ENCODE measurements at places on chromosomes 5 and 9.

DNA sequence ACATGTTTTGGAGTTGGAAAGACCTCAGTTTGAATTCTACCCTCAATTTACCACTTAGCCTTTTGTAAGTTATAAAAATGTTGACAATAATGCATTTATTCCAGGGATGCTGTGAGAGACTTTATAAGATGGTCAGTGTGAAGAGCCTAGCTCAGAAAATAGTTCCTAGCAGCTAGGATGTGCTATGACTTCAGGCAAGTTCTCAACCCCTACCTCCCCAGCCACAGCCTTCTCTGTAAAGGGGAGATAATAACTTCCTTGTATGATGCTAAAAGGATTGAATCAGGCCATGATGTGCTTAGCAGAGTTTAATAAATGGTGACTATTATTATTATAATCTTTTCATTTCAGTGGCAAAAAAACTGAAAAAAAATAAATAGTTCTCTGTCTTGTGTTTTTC, 77.6 kb downstream of the ALDH1A1 start:
- DNase-seq = no peak

- no peak for DNase-seq
Measured at GRCh38 chr9:7402334-7403027, 397.1 kb downstream of the DMAC1 start.

- DNase-seq = no peak
Measured at GRCh38 chr9:28456861-28457260, 883.6 kb upstream of the C9orf72 start.

DNA sequence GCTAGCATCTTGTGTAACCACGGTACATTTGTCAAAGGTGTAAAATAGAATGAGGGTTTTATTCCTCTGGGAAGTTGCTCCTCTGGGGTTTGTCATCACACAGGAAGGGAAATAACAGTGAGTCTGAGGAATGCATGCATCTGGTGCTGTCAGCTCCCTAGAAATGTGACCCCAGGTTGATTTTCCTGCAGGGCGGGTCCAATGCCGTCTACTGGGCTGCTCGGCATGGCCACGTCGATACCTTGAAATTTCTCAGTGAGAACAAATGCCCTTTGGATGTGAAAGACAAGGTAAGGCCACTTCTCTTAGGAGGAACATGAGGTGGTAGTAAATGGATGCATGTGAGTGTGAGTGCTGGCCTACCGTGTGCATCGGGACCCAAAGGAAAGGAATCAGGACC, 78.8 kb upstream of the CTSL start:
- DNase-seq = no peak

DNA sequence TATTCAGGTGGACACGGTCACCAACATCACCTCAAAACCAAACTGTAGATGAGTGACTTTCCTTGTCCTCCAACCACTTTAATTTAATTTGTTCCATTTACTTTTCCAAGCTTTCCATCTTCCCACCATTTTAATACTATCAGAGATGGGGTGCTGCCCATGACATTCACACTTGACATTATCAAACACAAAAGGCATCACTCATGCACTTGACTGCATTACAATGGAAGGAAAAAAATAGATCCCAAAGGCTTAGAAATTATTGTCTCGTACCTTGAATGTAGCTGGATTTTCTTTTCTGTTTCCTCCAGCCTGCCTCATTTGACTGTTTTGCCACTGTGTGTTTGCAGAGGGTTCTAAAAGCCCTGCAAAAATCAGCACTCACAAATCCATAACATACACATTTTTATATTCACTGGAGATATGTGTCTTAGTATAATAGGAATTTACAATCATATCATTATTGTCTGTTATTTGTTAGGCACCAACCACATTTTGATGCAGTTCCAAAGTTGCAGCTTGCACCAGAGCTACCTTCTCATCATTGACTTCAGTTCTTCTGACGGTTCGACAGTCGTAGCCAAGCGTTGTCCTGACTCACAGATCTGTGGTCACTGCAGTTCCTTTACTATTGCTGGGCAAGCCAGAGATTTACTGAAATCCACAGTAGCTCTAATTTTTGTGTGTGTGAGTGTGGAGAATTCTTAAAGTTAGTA, 712.3 kb upstream of the WWC1 start:
- DNase-seq = no peak

GRCh38 chr5:57325678-57326397, 152.0 kb downstream of the GPBP1 start:
- no peak for DNase-seq

DNA sequence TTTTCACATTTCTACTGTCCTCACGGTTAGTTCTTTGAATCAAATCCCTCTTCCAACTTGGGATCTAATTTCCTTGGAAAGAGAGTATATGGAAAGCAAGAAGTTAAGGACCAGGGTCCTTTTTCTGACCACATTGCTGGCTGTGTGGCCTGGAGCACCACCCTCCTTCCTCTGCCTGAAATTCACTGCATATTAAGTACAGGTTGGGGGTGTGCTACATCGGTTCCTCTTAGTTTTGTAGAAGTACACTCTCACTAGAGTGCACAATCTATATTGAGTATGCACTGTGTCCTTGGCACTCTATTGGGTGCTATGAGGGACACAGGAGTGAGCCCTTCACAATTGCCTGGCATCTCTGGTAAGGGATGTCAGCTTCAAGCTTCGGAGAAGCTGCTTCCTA, 53.8 kb upstream of the KLF9 start:
- DNase-seq = no peak

DNA sequence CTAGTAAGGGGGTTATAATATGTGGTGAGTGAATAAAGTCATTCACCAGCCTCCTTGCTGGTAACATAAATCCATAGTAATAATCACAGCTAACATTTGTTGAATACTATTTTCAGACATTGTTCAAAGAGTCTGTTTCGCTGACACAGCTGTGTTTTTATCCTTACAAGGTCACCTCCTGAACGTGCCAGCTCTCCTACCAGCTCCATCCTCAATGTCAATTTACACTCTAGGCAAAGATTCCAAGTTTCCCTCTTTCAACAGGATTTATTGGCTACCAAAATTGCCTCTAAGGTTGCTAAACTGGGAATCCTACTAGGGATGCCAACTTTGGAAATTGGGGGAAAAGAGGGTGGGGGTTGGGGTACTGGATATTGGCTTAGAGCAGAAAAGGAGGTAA, 30.7 kb upstream of the SMC5 start:
- no peak for DNase-seq

DNA sequence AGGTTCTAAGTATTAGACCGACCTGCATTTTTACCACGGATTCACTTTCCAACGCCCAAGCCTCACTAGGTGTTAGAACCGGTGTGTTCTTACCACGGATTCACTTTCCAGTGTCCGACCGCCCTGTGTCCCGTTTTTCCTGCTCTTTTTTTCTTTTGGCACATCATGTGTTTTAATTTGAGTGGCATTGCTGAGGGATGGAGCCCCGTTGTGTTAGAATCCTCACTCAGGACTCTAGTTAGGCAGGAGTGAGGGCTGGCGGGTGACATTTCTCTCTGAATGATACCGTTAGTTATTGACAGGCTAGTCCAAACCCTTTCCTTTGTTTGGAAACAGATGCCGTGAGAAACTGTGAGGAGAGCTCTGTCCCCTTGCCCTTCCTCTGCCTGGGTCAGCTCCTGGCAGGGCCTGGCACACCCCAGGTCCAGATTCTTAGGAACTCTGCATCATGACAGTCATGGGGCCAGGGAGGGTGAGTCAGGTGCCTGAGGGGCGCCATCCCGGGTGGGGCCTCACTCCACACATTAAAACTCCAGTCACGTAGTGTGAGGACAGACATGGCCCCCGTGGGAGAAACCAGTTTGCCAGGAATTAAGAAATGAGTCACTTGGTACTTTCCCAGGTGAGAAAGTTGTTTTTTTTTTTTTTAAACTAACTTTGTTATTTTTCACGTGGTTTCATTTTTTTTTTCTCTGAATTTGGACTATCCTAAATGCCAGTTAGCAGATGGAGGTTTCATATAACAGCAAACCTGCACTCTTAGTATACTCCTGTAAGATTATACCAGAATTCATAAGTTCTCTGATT, 15.8 kb downstream of the EXOC3 start:
- no peak for DNase-seq

- DNase-seq = no peak
Measured at GRCh38 chr5:80165452-80165851, 90.4 kb downstream of the SERINC5 start.

- no peak for DNase-seq
Measured at GRCh38 chr5:128842241-128842640, 123.0 kb upstream of the SLC27A6 start.

GRCh38 chr5:171834461-171834860, 48.8 kb downstream of the SMIM23 start:
- no peak for DNase-seq

- DNase-seq = no peak
Measured at GRCh38 chr5:13831351-13831750, 113.1 kb downstream of the DNAH5 start.

- no peak for DNase-seq
Measured at GRCh38 chr5:87069974-87070608, 197.6 kb upstream of the RASA1 start.

DNA sequence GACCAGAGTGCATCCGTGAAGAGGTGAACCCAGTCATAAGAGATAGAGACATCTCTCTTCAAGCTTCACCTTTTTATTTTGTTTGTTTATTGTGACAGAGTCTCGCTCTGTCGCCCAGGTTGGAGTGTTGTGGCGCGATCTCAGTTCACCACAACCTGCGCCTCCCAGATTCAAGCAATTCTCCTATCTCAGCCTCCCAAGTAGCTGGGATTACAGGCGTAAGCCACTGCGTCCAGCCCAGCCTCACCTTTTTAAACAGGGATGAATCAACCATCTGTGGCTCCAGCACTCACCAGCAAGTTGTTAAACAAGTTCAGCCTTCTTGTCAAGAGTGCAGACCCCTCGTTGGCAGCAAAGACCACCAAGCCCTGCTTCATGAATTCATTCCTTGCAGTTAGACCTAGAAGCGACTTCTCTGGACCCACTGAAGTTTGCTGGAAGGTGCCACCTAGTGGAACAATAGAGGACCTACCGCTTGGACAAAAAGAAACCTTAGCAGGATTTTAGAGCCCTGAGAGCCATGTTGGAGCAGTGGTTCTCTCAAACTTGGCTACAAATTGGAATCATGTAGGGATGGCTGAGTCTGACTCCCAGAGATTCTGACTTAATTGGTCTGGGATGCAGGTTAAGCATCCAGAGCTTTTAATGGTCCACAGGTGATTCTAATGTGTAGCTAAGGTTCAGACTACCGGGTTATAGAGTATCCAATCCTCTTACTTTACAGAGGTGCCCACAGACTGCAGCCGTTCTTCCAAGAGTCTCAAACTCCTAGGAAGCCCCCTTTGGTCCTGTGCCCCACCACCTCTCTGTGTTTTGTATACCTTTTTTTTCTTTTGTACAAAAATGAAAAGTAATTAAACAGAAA, 10.5 kb upstream of the GALNT10 start:
- no peak for DNase-seq

- no peak for DNase-seq
Measured at GRCh38 chr5:13307480-13307879, 637.0 kb downstream of the DNAH5 start.

- DNase-seq = no peak
Measured at GRCh38 chr5:168152660-168153059, 138.8 kb upstream of the WWC1 start.

- DNase-seq = no peak
Measured at GRCh38 chr9:14447103-14447502, 133.2 kb upstream of the NFIB start.

DNA sequence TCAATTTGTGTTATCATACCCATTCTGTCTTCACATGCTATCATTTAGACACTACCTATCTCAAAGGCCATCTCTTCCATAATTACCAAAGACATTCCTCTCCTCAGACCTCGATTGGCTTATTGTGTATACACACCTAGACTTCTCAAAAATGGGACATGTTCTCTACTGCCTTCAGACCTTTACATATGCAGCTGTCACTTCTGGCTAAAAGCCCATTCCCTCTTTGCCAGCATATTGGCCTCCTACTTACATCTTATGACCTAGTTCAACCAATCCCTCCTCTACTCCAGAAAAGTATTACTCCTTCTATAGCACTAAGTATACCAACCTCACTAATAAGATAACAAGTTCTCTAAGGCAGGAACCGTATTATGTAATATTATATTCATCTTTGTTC, 84.4 kb downstream of the RAPGEF6 start:
- no peak for DNase-seq

GRCh38 chr9:89603767-89604665, 796 bp upstream of the GADD45G start:
- DNase-seq = no peak

- DNase-seq = no peak
Measured at GRCh38 chr5:32909207-32909606, 198.1 kb downstream of the NPR3 start.

- no peak for DNase-seq
Measured at GRCh38 chr9:81826517-81826906, 101.7 kb upstream of the SPATA31D4 start.

DNA sequence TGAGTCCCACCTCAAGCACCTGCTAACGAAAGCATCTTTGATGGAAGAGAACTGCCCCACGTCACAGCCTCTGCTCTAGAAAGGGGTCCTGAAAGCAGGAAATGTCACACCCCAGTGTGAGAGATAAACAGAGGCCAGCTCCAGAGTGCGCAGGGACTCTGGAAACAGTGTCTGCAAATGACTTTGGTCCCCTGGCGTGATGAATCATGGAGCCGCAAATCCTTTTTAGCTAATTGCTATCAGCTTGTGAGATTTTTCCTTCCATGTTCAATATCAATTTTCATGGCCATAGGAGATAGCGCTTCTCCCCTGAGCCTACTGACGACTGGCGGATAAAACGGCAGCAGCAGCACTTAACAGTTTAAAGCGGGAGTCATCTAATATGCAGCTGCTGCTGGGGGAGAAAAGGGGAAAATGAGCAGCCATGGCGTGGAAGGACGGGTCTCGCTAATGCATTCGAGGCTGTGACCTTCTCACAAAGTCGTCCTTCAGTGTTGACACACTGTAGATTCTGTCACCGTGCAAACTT, 209.6 kb upstream of the IRX1 start:
- no peak for DNase-seq

DNA sequence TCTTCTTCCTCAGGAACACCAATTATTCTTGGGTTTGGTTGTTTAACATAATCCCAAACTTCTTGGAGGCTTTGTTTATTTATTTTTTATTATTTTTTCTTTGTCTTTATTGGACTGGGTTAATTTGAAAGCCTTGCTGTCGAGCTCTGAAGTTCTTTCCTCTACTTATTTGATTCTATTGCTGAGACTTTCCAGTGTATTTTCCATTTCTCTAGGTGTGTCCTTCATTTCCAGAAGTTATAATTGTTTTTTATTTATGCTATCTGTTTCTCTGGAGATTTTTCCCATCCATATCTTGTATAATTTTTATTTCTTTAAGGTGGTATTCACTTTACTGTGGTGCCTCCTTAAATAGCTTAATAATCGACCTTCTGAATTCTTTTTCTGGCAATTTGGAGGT, 8.8 kb upstream of the RIOK2 start:
- DNase-seq = no peak

DNA sequence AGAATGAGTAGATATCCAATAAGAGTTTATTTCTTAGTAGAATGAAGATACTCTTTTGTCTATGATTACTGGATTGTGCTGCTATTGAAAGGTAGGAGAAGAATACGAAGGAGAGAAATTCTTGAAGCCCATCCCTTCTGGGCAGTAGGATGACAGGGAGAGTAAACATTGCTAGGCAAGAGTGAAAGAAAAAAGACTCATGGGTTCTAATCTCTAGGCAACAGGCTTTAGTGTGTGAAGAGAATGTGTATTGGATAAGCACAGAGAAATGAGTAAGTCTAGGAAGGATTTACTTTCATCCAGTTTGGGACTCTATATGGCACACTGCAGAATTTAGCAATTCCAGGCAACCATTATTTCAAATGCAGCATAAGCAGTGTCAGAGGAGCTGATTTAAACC, 216.0 kb downstream of the GABRG2 start:
- DNase-seq = no peak

Data from omental fat pad (tissue), 4 donors.